ENCODE measurements at places on chromosomes 6 and 20.

DNA sequence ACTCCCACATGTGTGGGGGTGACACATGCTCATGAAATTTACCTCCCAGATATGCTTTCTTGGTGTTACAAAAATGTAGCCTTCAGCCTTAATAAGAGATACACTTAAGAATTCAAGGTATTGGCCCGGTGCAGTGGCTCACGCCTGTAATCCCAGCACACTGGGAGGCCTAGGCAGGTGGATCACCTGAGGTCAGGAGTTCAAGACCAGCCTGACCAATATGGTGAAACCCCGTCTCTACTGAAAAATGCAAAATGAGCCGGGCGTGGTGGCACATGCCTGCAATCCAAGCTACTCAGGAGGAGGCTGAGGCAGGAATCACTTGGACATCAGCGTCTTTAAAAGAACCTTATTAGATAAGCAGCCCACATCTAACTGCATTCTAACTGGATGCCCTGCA, 614.3 kb upstream of the CDH4 start:
- no peak for DNase-seq

DNA sequence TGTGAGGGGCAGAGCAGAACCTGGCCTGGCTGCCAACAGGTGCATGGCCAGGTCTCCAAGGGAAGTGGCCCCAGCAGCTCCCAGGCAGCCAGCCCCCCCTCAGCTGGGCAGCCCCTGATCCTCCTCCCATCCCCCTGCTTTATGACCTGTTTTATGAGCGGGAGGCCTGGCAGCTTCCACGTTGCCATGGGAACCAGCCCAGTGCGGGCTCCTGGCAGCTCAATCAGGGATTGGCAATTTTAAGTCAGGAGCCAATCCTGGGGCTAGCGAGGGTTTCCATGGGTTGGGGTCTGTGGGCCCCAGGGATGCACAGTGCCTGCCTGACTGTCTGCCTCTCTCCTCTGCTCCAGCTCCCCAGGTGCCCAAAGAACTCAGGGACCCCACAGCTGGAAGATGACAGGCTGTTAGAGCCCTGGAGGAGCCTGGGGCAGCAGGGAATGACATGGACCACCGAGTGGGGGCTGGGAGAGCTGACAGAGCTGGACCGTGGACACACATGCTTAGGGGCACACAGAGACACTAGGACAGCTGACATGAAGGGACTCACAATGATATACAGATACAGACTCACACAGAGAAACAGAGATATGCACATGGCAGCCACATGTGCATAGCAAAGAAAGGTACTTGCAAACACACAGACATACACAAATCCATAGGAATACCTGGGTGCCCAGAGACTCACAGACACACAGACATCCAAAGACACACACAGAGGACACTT, 56.5 kb upstream of the SIRPA start:
- DNase-seq: no peak

DNA sequence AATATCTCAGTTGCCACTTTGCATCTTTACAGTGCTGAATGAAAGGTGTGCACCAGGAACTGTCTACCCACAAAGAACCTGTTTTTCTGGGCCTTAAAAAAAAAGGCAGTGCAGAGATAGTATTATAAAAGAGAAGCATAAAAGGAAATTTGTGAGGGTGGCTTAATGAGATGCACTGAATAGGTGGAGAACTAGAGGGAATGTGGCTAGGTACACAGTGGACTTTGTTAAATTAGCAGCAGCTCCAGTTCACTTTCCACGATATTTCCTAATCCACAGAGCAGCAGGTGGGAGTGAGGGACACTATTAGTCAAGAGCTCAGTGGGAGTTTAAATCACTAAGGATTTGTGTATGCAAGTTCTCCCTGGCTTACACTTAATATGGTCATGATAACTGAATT, 38.8 kb downstream of the MAP7 start:
- DNase-seq: peak; percentile 47

DNA sequence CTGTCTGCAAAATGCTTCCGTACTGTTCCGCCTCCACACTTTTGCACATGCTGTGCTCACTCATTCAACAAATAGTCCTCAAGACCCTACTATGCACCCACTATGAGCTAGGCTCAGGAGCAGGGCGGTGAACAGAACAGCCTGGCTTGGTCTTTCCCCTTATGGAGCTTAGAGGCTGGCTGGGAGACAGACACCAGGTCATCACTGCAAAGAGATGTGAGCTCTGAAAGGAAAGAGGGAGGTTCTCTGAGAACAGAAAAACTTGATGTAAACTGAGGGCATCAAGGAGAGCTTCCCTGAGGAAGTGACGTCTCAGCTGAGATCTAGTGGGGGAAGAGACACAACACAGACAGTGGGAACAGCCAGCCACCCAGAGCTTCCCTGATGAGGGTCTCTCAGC, 31.0 kb upstream of the TGM2 start:
- DNase-seq: no peak

GRCh38 chr6:12012038-12012557, at the start of gene HIVEP1:
HIVEP1 (plus strand) TSS chr6:12012312; CDS start chr6:12015629, 3,317 bp downstream.
- DNase-seq: no peak

Data from epithelial cell of esophagus (primary cell).